AG04450 (cell line): ENCODE measurements at places on chromosomes 6 and 20.

DNA sequence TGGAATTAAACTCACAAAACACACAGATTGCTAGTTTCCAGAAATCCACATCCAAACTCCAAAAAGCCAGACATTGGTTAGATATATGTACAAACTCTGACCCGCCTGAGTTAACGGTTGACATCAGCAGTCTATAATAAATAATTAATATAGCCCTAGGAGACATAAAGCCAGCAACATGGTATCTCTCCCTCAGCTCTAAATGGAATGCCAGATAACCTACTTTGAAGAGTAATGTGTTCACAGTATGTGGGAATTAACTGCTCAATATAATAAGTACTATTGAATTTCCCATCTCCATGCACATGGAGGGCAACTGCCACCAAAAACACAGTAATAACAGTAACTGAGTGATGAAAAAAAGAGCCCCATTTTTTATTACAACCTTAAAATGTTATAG is 383.2 kb downstream of the CD83 start:
- DNase-seq, result no peak

- DNase-seq, result no peak
These were observed 487.9 kb downstream of the RFPL4B start for GRCh38 chr6:112835078-112835477.

DNA sequence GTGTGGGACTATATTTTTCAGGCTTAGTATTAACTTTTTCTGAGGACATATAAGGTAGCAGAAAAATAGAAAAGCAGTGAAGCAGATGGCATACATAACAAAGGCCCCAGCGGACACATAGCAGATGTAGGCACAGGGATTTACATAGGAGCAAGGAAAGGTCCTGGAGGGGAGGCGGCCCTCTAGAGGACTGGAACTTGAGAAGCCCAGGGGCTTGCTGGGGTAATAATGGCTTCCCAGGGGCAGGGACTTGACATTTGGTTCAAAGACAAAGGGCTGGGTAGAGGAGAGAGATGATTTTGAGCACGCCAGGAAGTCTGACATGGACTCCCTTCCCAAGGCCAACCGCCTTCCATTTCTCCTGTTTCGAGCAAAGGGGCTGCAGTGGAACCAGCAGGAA is 31.7 kb upstream of the OSTM1 start:
- no peak for DNase-seq

DNA sequence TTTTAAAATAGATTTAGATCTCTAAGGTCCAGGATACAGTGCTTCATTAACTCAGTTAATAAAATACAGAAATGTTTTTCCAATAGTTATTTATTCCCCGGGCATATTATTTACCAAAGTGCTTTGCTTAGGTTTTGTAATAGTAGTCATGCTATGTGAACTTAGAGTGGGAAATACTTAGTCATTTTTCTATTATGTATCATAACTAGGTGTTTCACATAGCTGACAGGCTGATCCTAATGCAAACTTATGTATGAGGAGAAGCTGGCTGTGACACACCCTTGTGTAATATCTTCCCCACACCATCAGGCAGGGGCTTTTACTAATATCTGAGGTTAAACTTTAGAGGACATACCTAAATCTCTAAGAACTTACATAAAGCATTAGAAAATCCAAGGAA is 277.7 kb upstream of the RIMS1 start:
- DNase-seq, result no peak

DNA sequence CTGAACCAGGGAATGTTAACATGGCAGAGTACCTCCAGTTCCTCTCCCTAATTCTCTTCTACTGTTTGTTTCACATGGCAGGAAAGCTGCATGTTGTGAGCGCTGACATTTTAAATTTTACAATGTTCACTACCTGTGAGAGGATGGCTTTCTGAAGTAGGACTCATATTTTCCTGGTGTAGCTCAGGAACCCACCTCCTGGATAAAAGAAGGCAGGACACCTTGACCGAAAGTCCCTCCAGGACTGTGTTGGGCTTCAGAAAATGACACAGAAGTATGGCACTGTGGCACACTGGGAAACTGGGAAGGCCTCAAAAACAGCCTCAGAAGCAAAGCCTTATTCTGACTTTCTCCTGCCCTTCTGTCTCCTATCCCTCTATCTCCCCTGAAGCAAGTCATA is 33.3 kb downstream of the PTPRK start:
- no peak for DNase-seq

- DNase-seq, result no peak
These were observed 126.7 kb upstream of the RREB1 start for GRCh38 chr6:6980999-6981597.

DNA sequence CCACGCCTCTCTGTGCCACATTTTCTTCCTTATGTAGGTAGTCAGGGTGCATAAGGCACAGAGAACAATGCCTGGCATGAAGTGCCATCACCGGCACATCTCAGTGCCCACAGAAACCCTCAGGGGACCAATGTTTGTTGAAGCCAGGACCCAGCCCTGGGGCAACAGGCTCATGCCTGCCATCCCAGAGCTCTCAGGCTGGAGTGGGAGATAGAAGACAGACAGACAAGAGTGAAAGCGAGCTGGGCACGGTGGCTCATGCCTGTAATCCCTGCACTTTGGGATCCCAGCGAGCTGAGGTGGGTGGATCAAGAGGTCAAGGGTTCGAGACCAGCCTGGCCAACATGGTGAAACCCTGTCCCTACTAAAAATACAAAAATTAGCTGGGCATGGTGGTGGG is 13.5 kb downstream of the EFCAB8 start:
- no peak for DNase-seq

DNA sequence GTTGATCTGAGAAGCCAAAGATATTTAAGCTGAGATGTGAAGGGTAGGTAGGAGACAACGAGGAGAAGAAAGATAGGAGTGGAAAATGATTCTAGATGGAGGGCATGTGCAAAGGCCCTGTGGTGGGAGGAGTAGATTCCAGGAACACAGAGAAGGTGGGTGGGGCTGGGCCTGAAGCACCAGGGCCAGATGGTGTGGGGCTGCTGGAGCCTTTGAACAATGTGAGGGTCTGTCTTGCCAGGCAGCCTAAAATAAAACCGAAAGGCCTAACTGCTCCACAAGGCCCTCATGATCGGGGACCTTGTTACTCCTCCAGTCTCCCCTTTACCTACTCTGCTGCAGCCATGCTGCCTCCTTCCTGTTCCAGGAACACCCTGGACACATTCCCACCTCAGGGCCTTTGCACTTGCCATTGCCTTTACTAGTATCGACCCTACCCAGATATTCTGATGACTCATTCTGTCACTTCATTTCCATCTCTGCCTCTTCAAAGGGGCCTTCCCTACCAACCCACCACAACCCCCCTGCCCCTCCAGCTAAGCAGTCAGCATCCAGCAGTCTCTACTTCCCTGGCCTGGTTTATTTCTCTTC is 20.0 kb downstream of the FAM110A start:
- DNase-seq, result no peak
